ENCODE measurements at places on chromosomes 5 and 9. TPM values are rescaled to one million over a fixed set of nuclear protein-coding genes. Genes with fewer than 3 reads are reported as not detected.

Gene HMHB1
- total RNA-seq: not detected

GRCh38 chr9:19136129-19136528, 8.8 kb upstream of the PLIN2 start:
- DNase-seq: peak; percentile 42

GRCh38 chr5:52517667-52518066, 270.0 kb upstream of the ITGA1 start:
- no peak for DNase-seq

- no peak for DNase-seq
These were observed 77.7 kb upstream of the PHYKPL start for GRCh38 chr5:178310130-178310865.

DNA sequence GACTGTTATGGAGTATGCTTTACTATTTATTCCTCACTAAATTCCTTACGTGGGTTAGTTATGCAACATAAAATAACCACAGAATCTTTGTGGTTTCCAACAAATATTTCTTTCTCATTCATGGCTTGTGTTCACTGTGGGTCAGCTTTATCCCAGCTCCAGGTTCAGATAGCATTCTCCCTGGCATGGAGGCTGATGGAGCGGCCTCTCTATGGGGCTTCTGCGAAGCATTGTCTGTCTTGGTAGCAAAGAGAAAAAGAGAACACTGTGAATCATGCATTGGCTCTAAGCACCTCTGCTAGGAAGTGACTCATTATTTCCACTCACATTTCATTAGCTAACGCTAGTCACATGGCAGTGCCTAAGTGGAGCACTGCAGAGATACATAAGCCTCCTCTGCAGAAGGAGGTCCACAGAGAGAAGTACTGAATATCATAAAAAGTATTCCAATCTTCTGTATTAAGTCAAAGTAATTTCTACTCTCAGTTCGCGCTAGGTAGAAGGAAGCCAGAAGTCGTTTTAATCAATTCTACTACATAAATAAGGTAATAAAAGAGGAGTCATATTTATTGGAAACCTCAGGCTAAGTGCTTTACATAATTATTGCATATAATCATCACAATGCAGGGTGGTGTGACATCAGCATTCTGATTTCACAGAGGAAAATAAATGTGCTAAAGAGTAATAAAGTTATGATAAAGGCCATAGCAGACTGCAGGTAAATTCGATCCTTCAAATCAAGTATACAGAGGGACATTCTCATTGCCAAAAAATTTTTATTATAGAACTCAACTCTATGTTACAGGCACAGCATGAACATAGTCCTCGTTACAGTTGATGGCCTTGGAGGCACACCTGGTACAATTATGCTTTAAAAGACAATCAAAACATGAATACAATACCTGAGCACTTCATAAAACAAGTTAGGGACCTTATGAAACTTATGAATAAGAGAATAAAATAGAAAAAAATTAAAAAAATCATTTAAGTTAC, 531.1 kb downstream of the CETN3 start:
- DNase-seq: peak; percentile 33

- no peak for DNase-seq
These were observed 51.1 kb upstream of the CDKN2AIPNL start for GRCh38 chr5:134462761-134463160.

- no peak for DNase-seq
These were observed 173.9 kb downstream of the HSPA4 start for GRCh38 chr5:133225671-133226152.

DNA sequence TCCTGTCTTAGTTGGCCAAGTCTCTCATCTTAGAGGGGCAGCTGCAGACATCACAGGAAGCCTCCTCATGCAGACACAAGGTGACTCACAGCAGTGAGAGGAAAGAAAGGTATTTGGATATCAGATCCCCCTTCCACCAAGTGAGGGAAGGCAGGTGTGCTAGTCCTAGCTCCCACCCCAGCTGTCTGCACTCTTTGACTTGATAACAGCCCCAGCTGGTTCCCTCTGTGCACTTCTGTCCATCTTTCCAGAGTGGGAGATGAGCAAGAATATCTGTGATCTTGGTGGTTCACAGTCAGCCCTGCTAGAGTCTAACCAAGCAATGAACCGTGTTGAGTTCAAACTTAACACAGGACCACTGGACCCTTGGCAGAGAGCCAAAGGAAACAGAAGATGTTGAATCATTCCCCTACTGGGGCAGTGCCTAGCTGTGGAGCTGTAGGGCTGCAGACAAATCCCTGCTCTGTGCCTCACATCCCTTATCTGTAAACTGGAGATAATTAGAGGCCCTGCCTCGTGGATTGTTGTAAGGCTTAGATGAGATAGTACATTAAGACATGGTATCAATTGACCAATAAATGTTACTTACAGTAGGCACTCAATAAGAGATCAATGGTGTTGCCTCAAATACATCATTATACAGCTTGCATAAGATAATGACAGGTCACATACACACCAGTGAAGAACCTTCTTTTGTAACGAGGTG, 39.1 kb downstream of the SH3RF2 start:
- DNase-seq: peak; percentile 7

DNA sequence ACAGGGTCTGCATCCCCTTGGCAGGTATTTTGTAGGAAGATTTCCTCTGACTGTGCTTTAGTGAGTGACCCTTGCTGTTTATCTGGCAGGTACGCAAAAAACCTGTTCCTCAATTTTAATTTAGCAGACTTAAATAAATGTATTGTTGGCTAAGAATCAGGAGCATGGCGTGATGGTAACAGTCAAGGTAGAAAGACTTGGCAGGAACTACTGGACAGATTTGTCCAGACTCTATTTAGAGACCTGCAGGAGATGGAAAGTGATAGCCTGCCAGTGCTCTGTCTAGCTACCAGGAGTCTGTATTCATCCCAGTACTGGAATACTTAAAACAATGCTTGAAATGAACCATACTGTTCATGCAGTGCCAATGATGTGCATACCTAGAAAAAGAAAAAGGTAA, 78.8 kb upstream of the MAST4 start:
- DNase-seq: no peak

- DNase-seq: no peak
These were observed 70.7 kb downstream of the RFK start for GRCh38 chr9:76323490-76323889.

DNA sequence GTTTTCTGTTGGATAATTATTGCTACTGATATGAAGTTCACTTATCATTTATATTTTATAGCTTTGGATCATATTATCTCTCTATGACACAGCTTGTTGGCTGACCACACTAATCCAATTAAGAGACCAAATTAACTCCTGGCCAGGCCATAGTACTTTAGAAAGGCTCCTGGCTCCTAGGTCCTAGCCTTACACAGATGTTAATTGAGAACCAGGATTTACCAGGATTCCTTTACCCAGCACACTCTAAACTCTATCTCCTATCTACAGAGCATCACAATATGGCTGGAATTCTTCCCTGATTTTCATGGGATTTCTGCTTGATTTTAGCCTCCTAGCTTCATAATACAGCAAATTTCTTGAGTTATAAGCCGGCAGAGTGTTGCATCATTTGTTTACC, 80.3 kb downstream of the SLCO6A1 start:
- no peak for DNase-seq
